Right renal pelvis (tissue), 4 donors: ENCODE measurements at places on chromosomes 13 and 19.

- no peak for DNase-seq
These were observed 72.4 kb downstream of the STARD13 start for GRCh38 chr13:33213024-33213768.

DNA sequence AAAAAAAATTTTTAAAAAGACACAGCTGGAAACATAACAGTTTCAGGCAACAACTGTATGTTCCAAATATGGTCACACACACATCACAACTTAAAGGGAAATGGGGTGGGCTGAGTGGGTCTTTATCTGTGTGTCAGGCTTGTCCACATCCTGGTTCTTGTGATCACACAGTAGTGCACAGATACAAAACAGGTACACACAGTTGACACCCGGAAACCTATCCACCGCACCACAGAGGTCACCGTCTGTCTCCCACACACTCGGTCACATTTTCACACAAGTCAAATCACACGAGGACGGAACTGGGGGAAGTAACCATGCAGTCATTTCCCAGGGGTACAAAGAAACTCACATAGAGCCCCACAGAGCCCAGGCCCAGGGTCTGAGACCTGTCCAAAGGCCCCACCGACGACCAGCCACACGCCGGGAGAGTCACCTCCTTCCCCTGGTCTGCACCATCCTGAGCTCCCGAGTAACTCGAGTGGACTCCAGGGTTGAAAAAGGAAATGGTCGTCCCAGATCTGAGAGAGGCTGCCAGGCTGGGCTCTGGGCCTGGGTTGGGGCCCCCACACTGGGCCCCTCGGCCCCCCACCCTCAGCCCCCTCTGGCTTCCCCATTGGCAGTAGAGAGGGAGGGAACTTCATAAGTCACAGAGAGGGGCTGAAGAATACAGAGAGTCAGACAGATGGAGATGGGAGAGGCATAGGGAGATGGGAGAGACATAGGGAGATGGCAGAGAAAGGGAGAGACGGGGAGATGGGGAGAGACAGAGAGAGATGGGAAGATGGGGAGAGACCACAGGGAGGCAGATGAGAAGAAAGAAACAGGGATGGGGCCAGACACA lies 1.3 kb upstream of the PPAN start:
- DNase-seq: no peak

GRCh38 chr19:1292419-1293151 lies 6.9 kb downstream of the EFNA2 start:
- DNase-seq: no peak

DNA sequence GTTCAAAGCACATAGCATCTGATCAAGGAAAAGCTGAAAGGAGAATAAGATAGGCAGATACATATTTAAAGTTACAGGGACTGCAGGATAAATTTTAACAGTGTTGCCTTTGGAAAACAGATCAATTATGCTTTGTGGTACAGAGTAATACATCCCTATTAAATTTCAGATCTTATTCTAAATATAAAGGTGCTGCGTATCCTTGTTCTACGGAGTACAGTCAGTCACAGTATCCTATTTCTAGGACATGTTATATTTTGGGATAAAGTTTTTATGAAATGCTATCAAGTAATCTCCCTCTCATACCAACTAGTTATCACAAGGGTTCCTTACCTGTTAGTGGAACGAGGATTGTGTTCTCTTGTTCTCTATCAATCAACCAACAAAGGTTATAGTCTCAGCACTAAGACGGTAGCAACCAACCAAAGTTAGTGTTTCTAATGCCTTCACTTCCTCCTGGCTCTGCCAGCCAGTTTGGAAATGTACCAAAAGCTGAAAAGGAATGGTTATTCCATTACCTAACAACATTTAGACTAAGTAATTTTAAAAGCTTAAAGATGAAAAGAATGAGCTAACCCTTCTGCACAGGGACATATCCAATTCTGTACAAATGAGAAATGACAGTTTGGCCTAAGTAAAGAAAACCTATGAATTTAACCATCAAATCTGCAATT lies 35.2 kb downstream of the TSC22D1 start:
- DNase-seq: no peak

- DNase-seq: no peak
These were observed 215.4 kb upstream of the IRS2 start for GRCh38 chr13:110001670-110002275.

- DNase-seq: no peak
These were observed 9.7 kb downstream of the DEDD2 start for GRCh38 chr19:42207767-42208271.

- no peak for DNase-seq
These were observed 6.5 kb downstream of the RAB11B start for GRCh38 chr19:8396563-8397203.

GRCh38 chr13:20340759-20341171 lies 108.6 kb upstream of the GJB6 start:
- no peak for DNase-seq

DNA sequence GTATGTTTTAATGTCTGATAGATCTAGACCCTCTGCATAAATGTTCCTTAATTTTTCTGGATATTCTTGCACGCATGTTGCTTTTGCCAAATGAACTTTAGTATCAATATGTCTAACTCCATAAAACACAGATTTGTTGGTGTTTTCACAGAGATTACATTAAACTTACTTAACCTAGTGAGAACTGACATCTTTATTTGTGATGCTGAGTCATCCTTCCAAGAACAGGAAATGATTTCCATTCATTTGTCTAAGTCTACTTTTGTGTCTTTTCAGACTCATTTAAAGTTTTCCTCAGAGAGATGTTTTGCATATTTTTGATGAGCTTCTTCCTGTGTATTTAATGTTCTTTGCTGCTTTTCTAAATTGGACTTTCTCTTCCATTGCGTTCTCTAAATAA lies 184.0 kb downstream of the SLC7A1 start:
- DNase-seq: no peak
